ENCODE measurements at places on chromosomes 7 and 10.

DNA sequence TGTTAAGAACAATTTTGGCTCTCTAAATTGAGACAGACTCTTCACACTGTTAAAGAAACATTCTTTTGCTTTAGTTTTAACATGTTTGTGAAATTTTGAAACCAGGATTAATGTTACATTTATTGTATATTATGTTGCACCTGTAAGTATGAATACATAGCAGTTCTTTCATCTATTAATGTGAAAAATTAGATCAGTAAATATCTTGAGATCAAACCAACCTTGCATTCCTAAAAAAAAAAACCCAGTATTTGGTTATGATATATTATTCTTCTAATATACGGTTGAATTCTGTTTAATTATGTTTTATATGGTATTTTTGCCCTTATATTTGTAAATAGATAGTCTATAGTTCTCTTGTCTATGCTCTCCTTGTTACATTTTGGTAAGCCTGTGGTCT lies 219.4 kb downstream of the BMPER start:
- DNase-seq: no peak

DNA sequence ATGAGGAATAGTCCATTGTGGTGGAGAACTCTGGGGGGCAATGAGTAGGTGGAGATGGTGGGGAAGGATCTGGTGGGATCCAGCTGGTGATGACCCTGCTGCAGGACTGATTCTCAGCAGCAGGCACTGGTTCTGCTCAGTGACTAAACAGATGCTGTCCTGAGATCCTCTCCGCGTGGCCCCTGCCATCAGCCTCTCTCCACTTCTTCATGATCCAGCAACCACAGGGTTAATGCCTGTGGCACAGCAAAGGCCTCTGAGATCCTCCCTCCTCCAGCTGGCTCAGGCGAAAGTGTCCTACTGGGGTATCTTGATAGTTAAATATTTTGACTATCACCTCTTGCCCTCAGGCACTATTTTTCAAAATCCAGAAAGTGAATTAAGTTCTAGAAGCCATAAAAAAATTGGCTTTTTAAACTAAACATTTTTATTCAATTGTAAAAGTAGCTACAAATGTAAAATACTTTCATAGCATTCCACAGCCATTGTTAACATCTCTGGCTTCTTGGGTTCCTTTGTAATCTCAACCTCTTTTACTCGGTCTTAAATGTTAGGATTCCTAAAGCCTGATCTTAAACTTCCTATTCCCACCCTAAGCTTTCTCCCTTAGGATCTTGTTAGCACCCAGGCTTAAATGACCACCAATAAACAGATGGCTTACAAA lies 13.1 kb downstream of the PLAU start:
- DNase-seq: no peak

- DNase-seq: no peak
These were observed 218.8 kb downstream of the ZWINT start for GRCh38 chr10:56142092-56142728.

DNA sequence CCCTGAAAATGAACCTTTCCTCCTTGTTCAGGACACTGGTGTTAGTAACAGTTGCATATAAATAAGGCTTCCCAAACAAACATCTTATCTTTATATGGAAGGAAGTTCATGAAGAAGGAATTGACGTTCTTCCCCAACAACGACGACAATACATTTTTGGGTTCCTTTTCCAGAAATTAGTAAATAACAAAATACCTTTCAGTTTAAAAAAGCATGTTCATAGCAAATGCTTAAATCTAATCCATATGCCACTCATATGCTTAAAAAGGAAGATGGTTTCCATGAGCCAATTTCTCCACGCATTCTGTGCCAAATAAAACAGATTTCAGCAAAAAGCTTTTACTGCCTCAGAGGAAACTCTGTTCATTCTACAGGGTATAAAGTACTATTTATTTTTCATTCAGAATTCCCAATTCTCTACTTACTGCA lies 182.6 kb downstream of the COBL start:
- DNase-seq: no peak

DNA sequence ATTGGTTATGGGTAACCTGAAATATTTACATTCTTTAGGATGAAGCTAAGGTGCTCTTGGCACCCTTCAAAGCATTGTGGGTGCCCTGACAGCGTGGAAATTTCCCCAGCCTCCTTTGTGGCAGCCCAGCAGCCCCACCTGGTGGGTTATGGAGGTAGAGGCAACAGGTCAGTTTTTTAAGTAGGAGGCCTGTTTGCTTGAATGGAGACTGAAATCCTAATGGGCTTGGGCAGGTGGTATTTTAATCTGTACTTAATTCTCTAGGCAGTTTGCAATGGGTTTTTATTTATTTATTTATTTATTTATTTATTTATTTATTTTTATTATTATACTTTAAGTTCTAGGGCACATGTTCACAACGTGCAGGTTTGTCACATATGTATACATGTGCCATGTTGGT lies 139.4 kb downstream of the EPC1 start:
- DNase-seq: peak; percentile 45

DNA sequence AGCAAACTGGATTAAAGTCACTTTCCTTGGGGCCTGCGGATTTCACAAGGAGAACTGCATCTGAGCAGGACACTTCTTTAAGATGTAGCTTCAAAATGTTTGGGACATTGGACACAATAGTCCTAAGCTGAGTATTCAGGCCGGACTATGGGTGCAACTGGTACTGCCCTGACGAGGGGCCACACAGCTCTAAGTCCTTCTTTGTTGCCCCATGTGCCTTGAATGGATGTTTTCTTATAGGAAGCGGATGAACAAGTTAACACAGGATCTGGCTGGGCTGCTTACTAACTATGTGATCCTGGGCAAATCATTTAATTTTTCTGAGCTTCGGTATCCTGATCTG lies 147.8 kb upstream of the KLF14 start:
- DNase-seq: no peak

- DNase-seq: no peak
These were observed 27.9 kb downstream of the C7orf25 start for GRCh38 chr7:42883950-42884349.

- DNase-seq: peak; percentile 43
These were observed 35.9 kb upstream of the CACNB2 start for GRCh38 chr10:18104223-18104872.

DNA sequence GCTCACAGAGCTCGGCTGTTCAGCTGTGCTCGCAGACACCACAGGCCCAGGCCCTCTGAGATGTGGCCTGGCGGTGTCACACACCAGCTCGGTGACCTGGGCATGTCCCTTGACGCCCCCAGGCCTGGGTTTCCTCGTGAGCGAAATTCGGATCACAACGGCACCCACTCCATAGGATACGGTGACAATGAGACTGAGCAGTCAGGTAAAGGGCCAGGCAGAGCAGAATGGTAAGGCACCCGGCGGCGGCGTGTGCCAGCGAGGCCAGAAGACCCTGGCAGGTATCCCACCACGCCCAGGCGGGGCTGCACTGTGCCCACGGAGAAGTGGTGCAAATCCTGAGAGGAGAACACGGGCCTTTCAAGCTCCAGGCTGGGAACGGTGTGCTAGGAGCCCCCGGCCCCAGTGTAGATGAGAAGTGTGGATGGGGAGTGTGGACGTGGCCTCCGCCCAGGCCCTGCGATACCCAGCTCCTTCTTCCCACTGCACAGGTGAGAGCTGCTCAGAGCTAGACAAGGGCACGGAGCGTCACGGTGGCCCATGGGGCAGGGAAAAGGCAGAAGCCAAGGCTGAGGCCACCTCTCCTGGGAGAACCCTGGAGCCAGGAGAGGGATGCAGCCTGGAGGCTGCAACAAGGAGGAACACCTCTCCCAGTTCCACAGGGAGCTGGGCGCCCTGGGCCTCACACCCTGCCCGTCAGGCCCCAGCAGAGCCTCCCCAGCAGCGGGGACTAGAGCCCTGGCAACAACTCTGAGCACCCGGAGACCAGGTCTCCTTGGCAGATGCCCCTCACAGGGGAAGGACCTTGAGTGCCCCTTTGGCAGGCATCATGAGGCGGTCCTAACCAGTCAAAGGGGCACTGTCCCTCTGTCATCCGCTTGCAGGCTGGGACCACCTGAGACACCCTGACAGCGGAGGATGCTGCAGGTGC lies 219.1 kb downstream of the MAD1L1 start:
- DNase-seq: no peak

- DNase-seq: no peak
These were observed 610.4 kb downstream of the IPMK start for GRCh38 chr10:57657164-57657765.

DNA sequence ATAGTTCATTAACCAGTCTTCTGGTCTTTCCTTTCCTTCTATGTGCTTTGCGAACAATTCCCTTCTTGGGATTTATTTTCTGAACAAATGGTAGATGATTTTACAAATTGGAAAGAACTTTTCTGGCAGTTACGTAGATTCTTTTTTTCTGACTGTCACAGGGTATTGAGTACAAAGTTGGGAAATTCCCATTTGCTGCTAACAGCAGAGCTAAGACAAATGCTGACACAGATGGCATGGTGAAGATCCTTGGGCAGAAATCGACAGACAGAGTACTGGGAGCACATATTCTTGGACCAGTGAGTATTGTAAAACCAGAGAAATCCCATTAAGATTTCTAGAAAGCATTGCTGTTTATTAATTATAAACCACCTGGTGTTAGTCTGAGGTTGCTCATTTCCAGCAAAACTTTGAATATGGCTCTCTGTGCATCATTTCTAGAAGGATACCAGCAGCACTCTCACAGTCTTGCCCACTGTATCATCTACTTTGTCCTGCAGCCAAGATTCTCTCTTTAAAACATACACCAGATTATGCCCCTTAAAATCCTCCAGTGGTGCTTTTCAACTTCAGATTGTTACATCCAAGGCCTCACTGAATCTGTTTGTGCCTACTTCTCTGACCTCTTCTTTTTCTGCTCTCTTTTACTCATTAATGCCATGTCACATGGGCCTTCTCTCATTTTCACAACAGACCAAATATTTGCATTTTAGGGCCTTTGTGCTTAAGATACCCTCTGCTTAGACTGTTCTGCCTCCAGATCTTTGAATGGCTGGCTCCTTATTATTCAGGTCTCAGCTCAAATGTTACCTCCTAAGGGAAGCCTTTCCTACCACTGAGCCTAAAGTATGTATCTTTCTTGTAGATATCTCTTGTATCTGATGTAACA lies 27.0 kb downstream of the DLD start:
- no peak for DNase-seq

GRCh38 chr10:30413996-30414576 lies 19.9 kb upstream of the MAP3K8 start:
- DNase-seq: no peak

DNA sequence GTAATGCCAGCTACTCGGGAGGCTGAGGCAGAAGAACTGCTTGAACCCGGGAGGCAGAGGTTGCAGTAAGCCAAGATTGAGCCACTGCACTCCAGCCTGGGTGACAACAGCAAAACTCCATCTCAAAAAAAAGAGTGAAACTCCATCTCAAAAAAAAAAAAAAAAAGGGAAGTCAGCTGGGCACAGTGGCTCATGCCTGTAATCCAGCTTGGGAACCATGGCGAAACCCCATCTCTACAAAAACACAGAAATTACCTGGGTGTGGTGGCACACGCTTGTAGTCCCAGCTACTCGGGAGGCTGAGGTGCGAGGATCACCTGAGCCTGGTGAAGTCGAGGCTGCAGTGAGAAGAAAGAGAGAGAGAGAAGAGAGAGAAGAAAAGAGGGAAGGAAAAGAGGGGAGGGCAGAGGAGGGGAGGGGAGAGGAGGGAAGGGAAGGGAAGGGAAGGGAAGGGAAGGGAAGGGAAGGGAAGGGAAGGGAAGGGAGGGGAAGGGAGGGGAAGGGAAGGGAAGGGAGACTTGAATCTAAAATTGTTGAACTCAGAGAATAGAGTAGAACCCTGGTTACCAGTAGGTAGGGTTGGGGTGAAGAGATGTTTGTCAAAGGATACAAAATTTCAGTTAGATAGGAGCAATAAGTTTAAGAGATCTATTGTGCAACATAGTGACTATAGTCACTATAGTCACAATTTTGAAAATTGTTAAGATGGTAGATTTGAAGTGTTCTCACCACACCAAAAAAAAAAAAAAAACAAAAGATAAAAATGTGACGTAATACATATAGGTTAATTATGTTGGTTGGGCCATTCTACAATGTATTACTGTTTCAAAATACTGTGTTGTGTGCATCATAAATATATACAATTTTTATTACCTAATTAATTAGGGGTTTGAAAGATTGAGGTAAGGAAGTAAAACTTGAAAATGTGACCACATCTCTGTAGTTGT lies 2.5 kb downstream of the SLC16A9 start:
- DNase-seq: no peak

DNA sequence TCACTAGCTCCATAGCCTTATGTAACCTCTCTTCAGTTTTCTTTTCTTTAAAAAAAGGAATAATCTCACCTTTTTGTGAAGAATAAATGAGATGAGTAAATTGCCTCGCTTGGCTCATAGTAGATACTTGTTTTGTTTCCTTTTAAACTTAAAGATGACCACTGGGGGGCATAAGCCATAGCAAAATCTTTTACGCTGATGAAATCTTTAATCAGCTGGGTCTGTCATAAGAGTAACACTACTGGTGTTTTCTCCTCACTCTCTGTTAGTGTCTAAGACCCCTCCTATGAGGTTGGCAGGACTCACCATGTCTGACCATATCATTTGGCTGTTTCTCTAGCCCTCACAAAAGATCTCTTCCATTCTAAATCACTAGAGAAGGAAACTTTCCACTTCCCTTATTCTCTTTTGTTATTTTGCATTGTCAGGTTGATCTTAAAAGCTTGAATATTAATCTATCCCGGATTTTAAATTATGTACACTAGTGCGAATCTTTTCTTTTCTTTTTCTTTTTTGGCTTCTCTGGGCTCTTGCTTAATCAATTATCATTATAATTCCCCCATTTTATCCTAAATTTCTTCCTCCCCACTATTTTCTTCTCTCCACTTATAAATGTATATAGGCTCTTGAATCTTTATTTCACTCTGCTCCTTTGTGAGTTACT lies 12.5 kb downstream of the STAG3 start:
- DNase-seq: no peak

GRCh38 chr10:3867454-3868270 lies 82.7 kb upstream of the KLF6 start:
- peak; percentile 47 for DNase-seq

DNA sequence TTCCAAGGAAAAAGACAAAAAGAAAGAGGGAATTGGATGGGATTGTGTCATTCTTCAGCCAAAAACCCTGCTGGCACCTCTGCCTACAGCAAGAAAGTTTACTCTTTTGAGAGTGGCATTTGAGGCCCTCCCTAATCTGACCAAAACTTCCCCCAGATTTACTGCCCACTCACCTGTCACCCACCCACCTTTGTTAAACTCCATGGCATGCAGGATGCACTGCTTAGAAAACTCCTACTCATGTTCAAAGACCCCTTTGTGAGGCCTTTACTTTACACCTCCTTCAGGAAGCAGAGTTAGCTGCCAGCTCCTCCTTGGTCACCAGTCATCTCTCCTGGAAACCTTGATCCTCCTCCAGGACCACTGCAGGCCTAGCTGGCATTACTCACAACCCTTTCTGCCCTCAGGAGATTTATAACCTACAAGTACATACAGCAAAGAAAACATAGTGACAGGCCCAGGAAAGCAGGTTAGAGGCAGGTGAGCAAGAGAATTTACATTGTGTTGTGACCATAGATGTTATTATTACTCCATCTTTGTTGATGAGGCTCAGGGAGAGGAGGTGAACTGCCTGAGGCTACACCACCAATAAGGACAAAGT lies 10.3 kb upstream of the PLAC9 start:
- no peak for DNase-seq

- DNase-seq: no peak
These were observed 11.1 kb downstream of the RBP4 start for GRCh38 chr10:93589648-93590562.

GRCh38 chr10:35300063-35300699 lies 36.1 kb upstream of the CCNY start:
- DNase-seq: no peak
